ENCODE measurements at places on chromosomes 1 and 21.
A peak's percentile ranks its signal among the peaks of the same experiment; 100 is the strongest.

DNA sequence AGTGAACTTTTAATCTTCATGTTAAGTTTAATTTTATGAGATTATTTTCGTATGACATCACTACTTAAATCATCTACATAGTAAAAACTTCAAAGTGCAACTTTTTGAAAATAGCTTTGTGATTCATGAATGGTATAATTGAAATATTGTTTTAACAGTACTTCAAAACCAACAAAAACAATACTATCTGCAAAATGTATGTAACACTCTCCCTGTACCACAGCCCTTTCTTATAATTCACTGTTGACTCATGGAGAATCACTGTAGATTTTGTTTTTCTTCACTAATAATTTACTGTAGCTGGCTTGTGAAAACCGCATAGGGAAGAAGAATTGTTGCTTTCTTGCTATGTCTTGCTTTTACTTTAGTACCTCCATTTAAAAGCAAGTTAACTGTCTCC, 301.4 kb upstream of the ADAMTS5 start:
- DNase-seq: no peak

DNA sequence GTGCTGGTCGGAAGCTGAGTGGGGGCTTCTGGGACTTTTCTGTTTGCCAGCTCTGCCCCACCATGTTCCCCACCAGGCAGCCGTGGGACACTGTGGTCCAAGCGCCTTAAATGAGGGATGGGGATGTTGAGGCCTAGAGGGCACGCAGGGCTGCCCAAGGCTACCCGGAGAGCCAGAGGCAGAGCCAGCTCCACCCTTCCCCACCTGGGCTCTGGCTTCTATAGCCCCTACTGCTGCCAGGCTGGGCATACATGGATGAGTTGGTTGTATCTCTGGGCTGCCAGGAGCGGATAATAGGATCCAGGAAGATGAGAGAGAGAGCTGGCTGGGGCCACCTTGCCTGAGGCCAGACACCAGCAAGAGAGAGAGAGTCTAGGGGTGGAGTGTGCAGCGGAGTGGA, 49.4 kb downstream of the PTPRU start:
- DNase-seq: no peak

- DNase-seq: no peak
These were observed 405.3 kb downstream of the RRAGC start for GRCh38 chr1:38454236-38454635.

GRCh38 chr21:45590726-45591618, 48.7 kb upstream of the SLC19A1 start:
- no peak for DNase-seq

DNA sequence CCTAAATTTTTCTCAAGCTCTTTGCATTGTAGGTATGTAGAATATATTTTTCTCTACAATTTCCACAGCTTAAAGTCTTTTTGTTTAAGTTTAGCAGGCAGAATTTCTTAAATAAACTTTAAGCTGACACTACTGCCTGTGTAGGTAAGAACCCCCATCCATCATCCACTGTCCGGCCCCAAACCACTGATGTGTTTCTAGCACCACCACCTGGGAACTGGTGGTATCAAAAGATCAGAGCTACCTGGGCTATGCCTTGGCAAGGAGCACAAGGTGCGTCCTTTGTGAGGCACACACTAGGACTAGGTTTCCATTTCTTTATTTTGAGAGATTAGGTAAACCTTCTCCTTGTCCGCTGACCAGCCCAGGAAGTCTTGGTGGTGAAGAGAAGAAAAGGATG, 10.5 kb upstream of the LELP1 start:
- DNase-seq: no peak

GRCh38 chr1:30879126-30879786, 29.3 kb downstream of the SDC3 start:
- no peak for DNase-seq

DNA sequence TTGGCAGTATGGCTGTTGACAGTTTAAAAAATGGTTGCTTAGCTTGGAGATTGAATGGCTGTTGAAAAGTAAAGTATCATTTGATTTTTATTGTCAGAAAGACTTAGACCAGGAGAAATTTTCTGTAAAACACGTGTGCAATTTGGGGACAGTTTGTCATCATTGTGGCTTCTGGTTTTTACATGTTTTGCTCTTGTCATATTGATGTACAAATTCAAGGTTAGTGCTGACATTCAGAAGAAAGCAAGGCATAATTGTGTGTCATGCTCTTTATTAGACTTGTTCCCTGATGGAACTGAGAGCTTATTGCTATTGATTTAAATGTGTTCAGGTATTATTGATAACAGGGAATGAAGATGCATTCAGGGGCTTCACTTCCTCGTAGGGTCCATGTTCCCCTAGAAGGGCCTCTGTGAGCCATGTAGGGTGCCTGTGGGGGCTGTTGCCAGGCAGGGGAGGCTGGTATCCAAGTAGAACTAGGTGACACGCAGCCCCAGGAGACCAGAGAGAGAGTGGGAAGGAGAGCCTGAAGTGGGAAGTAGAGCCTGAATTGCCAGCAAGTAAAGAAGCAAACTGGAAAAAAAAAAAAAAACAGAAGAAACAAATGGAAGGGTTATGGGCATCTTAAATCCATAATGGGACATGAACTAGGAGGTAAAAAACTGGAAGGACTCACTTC, 32.7 kb upstream of the PLXNA2 start:
- DNase-seq: no peak

DNA sequence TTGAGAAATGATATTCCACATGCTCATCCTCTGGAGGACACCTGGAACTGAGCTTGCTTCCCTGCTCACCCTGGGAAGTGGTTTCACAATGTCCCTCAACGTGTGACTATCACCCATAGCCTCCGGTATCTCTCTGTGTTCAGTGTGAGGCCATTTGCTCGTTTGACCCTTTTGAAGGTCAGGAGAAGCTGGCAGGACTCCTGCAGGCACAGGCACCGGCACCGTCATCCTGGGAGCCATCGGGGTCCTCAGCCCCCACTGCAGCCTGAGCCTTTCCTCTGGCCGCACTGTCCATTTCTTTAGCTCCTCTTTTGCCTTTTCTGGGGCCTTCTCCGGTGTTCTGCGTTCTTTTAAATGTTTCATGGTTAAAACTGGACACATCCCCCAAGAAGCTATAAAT, 159.6 kb upstream of the COL6A1 start:
- peak; percentile 11 for DNase-seq

- DNase-seq: no peak
These were observed 4.3 kb upstream of the KIF14 start for GRCh38 chr1:200624679-200625335.

DNA sequence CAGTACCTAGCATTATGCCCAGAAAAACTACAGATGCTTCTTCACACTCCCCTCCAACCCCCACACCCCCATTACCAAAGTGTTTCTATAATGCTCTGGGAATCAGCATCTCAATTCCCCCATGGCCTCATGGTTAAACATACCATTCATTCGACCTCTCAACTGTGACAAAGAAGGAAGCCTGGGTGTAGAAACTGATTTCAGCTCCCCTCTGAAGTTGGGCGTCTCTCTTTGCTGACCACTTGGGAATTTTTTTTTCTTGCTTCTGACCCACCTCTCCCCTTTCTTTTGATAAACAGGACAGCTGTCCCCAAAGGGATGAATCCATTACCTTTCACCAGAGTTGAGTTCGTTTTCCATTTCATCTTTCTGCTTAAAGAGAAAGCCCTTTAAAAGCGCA, 116.4 kb upstream of the HOOK1 start:
- no peak for DNase-seq

DNA sequence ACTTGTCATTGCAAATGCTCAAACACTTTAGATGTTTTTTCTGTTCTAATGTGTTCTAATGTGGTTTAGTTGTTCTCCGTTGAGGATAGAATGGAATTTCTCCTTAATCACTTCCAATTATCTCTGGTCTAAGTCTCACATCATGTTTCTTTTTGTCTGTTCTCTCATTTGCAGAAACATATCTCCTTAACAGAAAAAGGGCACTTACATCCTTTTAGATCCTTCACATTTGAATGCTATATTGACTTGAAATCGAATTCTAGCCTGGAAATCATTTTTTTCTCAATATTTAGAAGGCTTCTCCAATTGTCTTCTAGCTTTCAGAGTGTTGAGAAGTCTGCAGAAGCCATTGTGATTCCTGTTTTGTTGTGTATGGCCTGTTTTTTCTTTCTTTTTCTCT, 7.3 kb upstream of the SAMSN1 start:
- DNase-seq: no peak

DNA sequence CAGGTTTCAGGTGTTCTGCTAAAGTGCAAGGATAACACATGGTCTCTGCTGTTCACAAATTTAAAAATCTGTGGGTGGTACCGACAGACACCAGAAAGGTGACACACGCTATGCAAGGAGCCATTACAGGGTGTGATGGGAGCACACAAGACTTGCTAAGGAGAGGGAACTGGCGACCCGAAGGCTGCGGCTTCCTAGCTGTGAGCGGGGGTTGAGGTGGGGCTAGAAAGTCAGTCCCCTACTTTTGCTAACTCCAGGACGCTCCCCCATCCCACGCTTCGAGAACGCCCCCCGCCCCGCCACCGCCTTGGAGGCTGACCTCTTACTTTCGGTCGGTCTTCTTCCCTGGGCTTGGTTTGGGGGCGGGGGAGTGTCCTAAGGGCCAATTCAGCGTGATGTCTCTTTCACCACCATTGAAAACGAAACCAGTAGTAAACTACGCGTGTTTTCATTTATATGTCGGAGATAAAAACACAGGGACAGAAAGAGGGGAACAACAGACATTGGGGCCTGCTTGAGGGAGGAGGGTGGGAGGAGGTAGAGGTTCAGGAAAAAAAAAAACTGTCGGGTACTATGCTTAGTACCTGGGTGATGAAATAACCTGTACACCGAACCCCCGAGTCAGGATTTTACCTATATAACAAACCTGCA, 1.1 kb downstream of the CKS1B start:
- no peak for DNase-seq

DNA sequence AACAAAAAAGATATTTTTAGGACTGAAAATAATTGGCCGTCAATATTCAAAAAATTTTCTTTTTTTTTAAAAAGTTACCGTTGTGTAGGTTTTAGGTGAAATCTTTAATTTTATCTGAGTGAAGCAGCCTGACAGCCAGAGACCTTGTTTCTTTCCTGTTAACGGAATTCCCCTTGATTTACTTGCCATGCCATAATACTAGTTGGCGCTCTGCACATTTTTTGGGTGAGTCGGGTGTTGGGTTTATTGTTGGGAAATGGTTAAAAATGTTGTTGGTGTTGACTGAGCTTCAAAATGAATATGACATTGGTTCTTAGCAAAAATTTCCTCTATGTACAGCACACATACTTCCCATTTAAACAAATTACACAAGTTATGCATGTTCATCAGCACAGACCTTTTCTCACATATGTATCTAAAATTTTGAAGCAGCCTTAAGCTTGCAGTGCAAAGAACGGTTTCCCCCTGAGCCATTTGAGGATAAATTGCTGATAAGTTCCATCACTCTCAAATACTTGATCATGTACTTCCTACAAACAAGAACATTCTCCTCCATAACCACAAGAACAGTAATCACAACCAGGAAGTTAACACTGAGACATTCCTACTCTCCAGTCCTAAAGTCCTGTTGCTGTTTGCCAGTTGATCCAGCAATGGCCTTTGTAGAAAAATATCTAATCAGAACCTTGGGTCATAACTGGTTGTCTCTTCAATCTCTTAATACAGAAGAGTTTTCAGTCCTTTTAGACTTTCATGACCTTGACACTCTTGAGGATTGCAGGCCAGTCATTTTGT, 34.2 kb downstream of the CAMTA1 start:
- DNase-seq: no peak

- DNase-seq: no peak
These were observed 493.8 kb upstream of the CHRM3 start for GRCh38 chr1:238892612-238893011.

- DNase-seq: no peak
These were observed 214.0 kb downstream of the ZC3H11B start for GRCh38 chr1:219398815-219399396.

DNA sequence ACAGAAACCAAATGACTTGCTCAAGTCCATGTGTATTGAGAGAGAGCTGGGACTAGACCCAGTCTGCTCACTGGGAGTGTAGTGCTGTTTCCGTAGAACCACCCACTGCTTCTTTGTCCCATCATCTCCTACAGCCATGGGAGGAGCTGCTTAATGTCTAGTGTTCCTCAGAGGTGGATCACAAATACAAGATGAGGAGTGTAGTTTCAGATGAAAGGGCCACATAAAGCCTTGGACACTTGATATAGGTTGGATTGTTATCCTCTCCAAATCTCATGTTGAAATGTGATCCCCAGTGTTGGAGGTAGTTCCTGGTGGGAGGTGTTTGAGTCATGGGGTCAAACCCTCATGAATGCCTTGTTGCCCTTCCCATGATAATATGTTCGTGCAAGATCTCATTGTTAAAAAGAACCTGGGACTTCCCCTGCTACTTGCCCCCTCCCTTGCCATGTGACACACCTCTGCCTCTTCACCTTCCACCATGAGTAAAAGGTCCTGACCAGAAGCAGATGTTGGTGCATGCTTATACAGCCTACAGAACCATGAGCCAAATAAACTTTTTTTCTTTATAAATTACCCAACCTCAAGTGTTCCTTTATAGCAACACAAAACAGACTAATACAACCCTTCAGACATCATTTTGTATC, 127.5 kb upstream of the DNAH14 start:
- DNase-seq: no peak

- no peak for DNase-seq
These were observed 41.2 kb downstream of the ENAH start for GRCh38 chr1:225611537-225612223.

- DNase-seq: no peak
These were observed 79.6 kb downstream of the PLXNA2 start for GRCh38 chr1:208164609-208165008.

DNA sequence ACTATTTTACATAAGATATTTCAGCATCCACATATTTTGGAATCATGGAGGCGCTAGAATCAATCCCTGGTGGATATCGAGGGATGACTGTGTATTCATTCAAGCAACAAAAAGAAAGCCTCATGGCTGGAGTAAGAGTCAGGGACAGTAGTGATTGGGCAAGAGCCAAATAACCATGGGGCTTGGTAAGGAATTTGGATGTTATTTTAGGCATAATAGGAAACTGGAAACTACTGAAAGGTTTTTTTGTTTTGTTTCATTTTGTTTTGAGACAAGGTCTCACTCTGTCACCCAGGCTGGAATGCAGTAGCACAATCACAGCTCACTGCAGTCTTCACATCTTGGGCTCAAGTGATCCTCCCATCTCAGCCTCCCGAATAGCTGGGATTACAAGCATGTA, 33.8 kb upstream of the EYA3 start:
- no peak for DNase-seq

GRCh38 chr1:180976732-180977357, 45.8 kb downstream of the STX6 start:
- no peak for DNase-seq

- no peak for DNase-seq
These were observed 176.1 kb downstream of the CLIC6 start for GRCh38 chr21:34844924-34845238.

GRCh38 chr1:233360525-233361102, 33.1 kb downstream of the MAP3K21 start:
- DNase-seq: no peak

- no peak for DNase-seq
These were observed 499.2 kb downstream of the PLPP3 start for GRCh38 chr1:56080123-56080522.

GRCh38 chr21:43861706-43862105, 3.3 kb upstream of the AGPAT3 start:
- DNase-seq: no peak

- no peak for DNase-seq
These were observed 189.7 kb downstream of the FGGY start for GRCh38 chr1:59486615-59487014.

All from right atrium auricular region (tissue), 2 donors.